Fibroblast of skin of abdomen (primary cell): ENCODE measurements at places on chromosomes 11 and 22.

DNA sequence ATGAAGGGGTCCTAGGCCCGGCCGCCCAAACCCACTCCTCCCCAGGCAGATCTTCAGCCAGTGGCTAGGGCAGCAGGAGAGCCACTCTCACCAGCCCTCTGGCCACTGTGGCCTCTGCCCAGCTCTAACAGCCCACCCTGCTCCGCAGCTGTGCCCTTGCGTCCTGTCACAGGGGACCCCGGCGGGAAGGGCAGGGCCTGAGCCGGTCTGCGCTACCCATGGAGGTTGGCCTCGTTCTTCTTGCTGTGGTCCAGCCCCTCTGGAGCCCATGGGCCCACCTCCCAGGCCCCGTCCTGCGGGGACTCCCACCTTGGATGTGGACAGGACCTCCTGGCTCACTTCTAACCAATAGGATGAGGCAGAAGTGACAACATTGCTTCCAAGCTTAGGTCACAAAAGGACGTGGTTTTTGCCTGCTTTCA lies 38.3 kb upstream of the TH start:
- no peak for DNase-seq

DNA sequence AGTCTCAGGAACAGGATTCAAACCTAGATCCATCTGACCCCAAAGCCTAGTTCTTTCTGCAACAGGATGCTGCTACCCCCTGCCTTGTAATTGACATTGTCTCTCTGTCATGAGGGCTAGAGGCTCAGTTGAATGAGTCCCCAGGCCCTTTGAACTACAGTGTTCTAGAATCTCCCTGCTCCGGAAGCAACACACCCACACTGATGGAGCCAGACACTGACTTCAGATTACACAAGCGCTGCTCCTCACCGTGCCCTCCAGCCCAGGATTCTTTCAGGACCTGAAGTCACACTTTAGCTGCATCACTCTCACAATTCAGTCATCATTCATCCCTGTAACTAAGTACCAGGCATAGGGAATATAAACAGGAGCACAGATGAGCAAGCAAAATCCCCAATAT lies 69.6 kb downstream of the RAB30 start:
- no peak for DNase-seq

DNA sequence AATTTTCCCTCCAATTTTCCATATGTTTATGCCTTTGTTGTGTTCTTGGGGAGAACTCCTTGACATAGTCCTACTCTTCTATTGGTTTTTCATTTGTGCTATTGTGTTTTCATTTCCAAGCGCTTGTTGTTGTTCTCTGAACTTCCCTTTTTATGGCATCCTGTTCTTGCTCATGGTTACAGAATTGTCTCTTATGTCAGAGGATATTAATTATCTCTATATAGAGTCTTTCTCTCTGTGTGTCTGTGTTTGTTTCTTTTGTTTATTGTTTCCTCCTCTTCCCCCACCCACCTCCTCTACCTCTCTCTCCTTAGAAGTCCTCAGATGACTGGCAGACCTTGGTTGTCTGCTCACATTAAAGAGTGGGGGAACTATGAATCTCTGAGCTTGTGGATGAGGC lies 69.9 kb downstream of the HORMAD2 start:
- DNase-seq: no peak

GRCh38 chr11:31106968-31107576 lies 262.5 kb downstream of the DCDC1 start:
- peak; percentile 19 for DNase-seq

DNA sequence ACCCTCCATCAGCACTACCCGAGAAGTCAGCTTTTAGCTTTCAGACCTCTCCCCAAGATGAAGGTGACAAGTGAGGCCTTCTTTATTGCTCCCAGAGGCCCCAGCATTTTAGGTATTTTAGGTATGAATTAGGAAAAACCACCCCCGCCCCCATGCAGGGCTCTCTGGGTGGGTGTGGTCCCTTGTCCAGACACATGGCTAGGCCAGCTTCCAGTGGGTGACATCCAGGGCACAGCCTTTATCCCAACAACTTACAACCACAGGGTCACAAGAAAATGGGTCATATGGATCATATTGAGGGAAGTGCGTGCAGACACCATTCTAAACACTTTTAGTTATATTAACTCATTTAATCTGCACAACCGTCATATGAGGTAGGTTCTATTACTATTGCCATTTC lies 42.1 kb downstream of the RIBC2 start:
- DNase-seq: no peak

DNA sequence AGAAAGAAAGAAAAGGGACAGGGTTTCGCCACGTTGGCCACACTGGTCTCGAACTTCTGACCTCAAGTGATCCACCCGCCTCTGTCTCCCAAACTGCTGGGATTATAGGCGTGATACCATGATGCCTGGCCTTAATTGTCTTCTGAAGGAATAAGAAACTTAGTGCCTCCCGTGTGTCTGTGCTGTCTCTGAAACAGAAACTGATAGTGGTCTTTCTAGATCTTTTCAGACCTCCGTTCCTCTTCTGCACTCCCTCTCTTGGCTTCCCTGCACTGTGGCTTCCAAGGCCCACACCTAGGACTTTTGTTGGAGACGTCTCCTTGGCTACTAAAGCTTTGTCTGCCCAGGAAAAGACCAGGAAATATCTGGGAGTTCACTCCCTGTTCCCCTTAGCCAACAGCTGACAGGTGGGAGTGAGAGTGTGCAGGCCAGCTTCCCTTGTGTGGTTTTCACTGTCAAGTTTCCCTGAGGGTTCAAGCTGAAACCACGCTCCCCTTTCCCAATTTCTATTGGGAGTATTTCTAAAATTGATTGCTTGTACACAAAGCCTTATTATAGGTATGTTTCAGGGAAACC lies 10.1 kb upstream of the HTR3B start:
- no peak for DNase-seq
